Left colon (tissue), 2 donors: ENCODE measurements at places on chromosomes 11 and 22. TPM values are rescaled to one million over a fixed set of nuclear protein-coding genes. Genes with fewer than 3 reads are reported as not detected.

DNA sequence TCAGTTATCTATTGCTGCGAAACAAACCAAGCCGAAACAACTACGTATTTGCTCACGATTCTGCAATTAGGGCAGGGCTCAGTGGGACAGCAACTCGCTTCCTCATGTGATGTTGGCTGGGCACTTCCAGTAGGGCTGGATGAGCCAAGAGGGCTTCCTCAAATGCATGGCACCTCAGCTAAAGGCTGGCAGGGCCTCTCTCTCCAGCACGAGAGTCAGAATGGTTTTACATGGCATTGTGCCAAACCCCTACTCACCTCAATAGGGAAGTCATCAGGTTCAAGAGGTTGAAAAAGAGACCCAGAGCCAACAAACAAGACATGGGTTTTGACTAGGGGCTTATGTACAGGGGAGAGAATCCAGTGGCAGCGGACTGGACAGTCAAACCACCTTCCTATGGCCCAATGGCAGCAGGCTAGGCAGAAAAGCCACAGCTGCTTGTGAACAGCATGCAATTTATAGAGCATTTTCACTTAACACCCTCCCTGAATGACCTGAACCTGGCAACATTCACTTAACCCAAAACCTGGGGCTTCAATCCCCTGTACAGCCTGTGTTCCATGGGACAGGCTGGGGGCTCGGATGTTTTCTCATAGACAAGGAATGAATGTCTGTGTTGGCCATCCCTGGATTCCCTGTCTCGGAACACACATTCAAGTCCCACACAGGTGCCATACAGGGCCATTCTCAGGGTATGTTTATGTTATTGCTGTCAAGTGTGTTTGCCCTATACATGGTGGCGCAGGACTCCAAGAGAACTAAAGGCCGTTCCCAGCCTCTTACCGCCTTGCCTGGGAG is 154.2 kb upstream of the NAV2 start:
- DNase-seq: no peak

- no peak for DNase-seq
These were observed 242.5 kb downstream of the OR4C45 start for GRCh38 chr11:50275133-50275532.

Gene RAC2
- 20.9 TPM for total RNA-seq

Gene SUN2
- total RNA-seq: 143 TPM

Gene CSKMT
- 15.1 TPM for total RNA-seq
